T-helper 9 cell (primary cell): ENCODE measurements at places on chromosomes 7 and 10.

DNA sequence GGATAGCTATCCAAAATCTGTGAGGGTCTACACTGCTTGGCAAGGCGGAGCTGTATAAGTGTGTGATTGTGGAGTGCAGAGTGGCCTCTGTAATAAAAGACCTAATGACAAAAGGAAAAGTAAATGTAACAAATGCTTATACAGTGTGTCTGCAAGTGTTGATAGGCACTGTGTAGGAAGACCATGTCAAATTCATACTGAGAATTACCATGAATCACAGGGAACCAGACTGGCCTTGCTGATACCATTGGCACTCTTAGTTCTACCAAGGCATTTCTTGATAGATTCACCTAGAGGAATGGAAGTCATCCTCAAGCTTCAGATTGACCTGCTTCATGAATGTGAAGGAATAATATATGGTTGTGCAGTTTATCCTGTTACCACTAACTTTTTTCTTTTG is 58.8 kb downstream of the CYCS start:
- no peak for DNase-seq

DNA sequence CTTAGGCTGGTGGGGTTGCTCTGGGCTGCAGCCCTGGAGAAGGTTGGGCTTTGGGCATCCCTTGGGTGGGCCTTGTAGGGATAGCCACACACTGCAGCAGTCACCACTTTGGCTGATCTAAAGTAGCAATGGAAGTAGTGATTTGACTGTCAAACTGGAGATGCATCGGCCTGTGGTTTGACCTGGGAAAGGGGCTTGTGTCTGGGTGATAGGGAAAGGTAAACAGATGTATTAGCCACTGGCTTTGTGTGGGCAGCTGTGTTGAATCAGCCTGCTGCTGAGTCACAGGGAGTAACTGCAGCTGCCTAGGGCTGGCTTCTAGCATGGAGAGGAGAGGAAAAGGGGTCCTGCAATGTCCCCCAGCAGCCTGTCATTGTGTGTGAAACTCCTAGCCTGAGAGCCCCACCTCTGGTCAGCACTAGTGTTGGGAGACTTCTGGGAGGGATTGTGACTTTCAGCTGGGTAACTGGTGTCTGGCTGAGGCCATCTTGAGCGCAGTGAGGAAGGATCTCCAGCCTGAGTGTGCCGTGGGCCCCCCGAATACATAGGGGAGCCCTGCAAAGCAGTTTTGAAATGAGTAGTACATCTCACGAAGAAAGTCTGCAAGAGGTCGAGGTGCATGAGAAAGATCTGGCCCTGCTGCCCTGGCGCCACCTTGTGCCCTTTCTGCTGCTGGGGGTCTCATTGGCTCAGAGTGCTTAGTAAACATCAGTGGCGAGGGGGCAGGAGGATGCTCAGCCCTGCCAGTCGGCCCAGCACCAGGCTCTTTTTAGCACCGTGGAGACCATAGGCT is 117.3 kb downstream of the FANK1 start:
- no peak for DNase-seq

GRCh38 chr7:142371586-142372377 is 113.9 kb upstream of the PRSS58 start:
- DNase-seq: no peak

DNA sequence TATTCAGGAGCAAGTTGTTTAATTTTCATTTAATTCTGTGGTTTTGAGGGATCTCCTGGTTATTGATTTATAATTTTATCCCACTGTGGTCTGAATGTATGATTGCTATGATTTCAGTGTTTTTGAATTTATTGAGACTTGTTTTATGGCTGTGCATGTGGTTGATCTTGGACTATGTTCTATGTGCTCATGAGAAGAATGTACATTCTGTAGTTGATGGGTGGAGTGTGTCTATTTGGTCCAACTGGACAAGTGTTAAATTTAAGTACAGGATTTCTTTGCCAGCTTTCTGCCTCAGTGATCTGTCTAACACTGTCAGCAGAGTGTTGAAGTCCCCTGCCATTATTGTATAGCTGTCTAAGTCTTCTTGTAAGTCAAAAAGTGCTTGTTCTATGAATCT is 34.8 kb upstream of the KIF5B start:
- DNase-seq: no peak

- DNase-seq: no peak
Observed at GRCh38 chr10:58996866-58997265, 179.6 kb upstream of the PHYHIPL start.

GRCh38 chr7:118109607-118110006 is 74.4 kb upstream of the LSM8 start:
- no peak for DNase-seq

GRCh38 chr7:24879291-24879690 is 100.7 kb downstream of the OSBPL3 start:
- DNase-seq: no peak

- DNase-seq: peak; percentile 91
Observed at GRCh38 chr7:100469227-100470044, 5.4 kb upstream of the SPACDR start.

DNA sequence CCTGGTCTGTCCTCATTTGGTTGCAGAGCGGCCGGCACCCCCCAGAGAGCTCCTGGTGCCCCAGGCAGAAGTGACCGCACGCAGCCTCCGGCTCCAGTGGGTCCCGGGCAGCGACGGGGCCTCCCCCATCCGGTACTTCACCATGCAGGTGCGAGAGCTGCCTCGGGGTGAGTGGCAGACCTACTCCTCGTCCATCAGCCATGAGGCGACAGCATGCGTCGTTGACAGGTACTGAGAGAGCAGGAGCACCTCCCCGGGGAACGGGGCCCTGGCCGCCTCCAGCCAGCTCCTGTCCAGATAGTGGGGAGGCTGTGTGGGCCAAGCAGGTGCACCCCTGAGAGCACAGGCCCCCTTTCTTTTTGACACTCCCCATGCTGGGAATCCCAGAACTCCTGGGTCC is 532.9 kb upstream of the FOXK1 start:
- no peak for DNase-seq

DNA sequence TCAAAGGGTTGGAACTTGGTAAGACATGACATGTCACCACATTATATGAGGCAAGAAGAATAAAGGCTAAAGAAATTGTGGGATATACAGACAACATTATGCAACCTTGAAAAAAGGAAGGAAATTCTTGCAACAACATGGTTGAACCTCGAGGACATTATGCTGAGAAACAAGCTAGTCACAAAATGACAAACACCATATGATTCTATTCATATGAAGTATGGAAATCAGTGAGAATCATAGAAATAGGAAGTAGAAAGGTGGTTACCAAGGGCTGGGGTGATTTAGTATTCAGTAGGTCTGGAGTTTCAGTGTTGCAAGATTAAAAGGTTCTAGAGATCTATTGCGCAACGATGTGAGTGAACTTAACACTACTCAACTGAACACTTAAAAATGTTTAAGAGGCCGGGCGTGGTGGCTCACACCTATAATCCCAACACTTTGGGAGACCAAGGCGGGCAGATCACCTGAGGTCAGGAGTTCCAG is 126.9 kb upstream of the TBX20 start:
- DNase-seq: no peak

DNA sequence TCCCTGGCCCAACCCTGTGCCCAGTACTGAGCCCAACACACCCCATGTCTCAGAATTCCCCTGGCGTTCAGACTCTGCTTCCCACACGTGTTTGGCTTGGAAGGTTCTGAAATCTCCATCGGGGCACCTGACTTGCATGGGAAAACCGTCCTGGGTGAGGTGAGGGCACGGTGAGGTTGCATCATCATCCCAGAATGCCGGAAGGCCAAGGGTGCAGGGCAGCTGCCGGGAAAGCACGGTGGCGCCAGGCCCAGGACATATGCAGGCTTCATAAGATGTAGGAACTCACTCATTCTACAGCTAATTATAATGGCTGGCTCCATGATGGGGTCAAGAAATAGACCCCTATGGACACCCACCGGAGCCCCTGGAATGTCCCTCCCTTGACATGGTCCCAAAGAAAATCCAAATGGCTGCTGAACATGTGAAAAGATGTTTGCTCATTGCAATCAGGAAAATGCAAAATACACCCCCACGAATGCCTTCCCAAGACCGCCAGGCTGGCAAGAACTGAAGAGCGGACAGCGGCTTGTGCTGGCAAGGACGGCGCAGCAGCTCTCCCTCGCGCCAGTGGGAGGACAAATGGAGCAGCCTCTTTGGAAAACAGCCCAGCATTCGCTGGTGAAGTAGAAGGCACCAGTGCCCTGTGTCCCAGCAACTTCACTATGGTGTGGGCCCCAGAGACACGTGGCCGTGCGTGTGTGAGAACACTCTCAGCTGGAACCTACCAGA is 2.3 kb downstream of the KNDC1 start:
- no peak for DNase-seq

DNA sequence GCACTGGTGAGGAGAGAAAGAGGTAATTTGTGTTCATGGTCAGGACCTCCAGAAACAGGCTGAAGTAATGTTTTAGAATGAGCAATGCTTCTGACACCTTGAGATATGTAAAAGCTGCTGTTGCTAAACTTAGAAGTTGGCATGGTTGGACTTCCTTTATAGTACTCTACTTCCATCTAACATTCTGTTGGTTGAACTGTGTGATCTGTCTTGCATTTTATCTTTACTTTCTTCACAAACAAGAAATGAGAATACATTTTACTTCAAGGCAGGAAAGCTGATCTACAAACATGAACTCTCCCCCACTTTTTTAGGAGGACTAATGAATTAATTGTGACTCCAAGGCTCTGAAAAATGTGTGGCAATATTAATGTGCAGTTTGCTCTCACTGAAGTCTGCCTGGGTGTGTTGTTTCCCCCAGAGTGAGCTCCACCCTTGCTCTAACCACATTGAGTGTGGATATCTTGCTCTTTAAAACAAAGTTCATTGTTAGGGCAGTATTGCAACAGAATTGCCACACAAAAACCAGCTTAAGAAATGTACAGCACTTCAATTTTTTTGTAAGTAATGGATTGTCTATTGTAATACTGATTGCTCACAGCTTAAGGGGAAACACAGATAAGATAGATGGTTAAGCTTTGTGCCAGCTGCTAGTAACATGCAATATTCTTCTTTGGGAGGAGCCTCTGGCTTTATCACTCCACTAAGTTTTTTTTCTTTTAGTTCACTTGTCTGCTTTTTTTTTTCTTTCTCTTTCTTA is 69.0 kb downstream of the ADD3 start:
- DNase-seq: no peak

DNA sequence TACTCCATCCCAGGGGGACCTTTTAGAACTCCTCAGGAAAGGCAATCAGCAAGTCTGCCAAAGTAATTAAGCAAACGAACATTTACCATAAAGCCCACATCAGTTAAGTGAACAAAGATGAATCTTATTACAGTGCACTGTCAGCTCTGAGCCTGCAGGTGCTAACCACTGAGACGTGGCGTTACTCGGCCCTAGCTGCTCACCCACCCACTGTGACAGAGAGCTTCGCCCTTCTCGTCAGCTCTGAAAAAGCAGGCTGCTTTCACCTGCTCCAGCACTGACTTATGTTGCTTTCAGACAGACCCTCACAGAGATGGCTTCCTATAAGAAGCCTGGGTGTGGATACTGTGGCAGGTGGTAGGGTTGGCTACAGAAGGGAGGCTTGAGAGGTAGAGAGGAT is 57.7 kb upstream of the KCNIP2 start:
- no peak for DNase-seq

- no peak for DNase-seq
Observed at GRCh38 chr7:132560825-132561529, 15.3 kb downstream of the PLXNA4 start.

GRCh38 chr7:101754424-101755159 is 62.8 kb upstream of the CUX1 start:
- no peak for DNase-seq

DNA sequence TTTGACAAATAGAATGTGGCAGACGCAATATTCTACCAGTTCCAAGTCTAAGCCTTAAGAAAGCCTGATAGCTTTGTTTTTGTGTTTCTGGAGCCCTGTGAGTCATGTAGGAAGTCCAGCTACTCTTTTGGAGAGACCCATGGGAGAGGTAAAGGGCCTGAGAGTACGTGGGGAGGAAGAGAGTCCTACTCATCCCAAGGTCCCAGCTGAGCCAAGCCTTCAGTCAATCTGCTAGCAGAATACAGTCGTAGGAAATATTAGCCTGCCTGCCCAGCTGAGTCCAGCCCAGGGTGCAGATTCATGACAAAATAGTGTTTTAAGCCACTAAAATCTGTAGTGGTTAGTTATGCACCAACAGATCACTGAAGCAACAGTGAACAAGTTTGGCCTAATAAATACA is 9.0 kb upstream of the GNA12 start:
- DNase-seq: no peak

GRCh38 chr10:125684581-125684980 is 1.6 kb upstream of the TEX36 start:
- no peak for DNase-seq

GRCh38 chr10:132606031-132606491 is 68.5 kb downstream of the INPP5A start:
- DNase-seq: no peak

GRCh38 chr10:50968386-50969091 is 83.1 kb upstream of the A1CF start:
- no peak for DNase-seq

- no peak for DNase-seq
Observed at GRCh38 chr7:29185613-29186012, 9.0 kb upstream of the CHN2 start.

- DNase-seq: no peak
Observed at GRCh38 chr10:59708816-59709394, 745 bp downstream of the SLC16A9 start.

DNA sequence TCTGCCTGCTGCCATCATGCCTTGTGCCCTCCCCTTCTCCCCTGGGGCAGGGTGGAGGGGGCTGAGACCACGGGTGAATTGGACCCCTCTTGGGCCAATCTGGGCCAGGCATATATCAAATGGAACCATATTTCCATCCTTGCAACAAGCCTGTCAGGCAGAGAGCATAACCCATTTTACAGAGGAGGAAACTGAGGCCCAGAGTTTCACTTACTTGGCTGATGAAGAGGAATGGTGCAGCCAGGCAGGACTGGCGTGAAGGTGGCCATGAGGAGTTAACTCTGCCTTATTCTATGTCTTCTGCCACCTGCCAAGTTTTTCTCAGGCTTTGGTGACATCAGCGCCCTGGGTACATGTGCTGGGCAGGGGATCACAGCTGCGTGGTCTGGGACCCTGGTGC is 155.5 kb upstream of the PCBD1 start:
- no peak for DNase-seq
